Transverse colon (tissue), 4 donors: ENCODE measurements at places on chromosomes 2 and 18. TPM values are rescaled to one million over a fixed set of nuclear protein-coding genes. Genes with fewer than 3 reads are reported as not detected.
A peak's percentile ranks its signal among the peaks of the same experiment; 100 is the strongest.

DNA sequence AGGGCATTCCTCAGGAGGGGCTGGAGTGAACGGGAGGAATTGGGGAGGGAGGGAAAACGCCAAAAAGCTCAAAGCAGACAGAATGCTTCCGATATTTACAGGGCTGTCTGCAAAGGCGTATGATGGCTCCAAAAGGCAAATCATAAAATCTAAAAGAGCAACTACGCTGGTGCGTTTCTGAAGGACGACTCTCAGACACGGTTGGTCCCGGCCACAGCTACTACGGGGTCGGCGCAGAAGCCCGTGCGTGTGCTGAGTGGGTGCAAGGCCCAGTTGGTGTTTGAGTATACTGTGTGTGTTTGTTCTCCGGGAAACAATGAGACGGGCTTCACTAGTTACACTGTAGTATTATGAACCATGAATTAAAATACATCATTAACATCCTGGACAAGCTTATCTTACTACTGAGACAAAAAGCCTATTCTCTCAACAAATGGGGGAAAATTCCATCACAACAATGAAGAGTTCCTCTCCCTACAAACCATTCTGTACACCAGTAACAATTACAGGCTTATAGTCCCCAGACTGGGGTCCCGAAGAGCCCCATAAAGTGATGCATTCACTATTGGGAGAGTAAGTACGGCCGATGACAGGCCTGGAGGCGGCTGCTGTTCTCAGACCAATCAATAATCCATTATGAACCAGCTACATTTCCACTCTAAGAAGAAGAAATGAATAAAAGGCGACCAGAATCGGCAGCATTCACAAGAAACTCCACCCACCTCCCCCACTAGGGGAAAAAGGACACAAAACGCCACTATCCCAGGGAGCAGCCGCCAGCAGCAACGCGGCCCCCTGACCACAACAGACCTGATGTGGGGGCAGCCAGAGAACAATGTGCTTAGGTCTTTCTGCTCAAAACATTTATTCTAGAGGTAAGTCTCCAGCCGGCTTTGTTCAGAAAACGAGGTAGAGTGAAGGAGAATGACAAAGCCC, 43.4 kb downstream of the ZNF516 start:
- peak overlapping the region; percentile 78 for H3K27ac ChIP-seq
- no peak for DNase-seq
- H3K36me3 ChIP-seq, result no peaks in the 10 kb centered on the region
- H3K4me1 ChIP-seq, result peaks cover 28% of the 10 kb centered on the region

- H3K27ac ChIP-seq, result peak overlapping the region; percentile 59
- peaks cover 15% of the 10 kb centered on the region for H3K4me1 ChIP-seq
- H3K27me3 ChIP-seq, result no peaks in the 10 kb centered on the region
- H3K36me3 ChIP-seq, result peaks cover 17% of the 10 kb centered on the region
- no peak overlapping the region for H3K4me3 ChIP-seq
- no peak for DNase-seq
These were observed 69.4 kb downstream of the EMILIN2 start for GRCh38 chr18:2916184-2916583.

- H3K27me3 ChIP-seq, result no peaks in the 10 kb centered on the region
- peak overlapping the region; percentile 56 for H3K27ac ChIP-seq
- no peaks in the 10 kb centered on the region for H3K36me3 ChIP-seq
These were observed 69.6 kb upstream of the CD28 start for GRCh38 chr2:203636588-203637470.

DNA sequence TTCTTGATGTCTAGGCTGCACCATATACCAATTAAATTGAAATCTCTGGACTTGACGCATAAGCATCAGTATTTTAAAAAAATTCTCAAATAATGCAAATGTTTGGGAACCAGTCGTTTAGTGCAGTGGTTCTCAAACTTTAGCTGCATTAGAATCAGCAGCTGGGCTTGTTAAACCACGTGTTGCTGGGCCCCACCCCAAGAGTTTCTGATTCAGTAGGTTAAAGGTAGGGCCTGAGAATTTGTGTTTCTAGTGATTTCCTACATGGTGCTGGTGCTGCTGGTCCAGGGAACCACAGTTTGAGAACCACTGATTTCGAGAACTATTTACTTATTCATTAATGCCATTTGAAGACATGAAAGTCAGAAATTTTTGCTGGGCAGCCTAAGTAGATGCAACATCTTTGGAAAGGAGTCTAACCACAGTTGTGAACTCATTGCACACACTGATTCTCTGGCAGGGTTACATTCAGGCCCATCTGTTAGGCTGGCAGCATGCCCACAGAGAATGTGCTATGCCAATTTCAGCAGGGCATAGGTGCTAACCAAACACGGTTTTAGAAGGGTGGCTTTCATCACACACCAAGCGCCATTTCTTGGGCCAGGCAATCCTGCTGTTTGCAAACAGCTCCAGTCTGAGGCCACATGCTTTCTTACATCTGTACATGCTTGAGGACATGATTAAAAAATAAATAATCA, 26.4 kb upstream of the ATP5MC3 start:
- H3K36me3 ChIP-seq, result no peaks in the 10 kb centered on the region
- no peak overlapping the region for H3K27ac ChIP-seq
- H3K4me3 ChIP-seq, result no peak overlapping the region
- H3K27me3 ChIP-seq, result no peaks in the 10 kb centered on the region

- DNase-seq, result no peak
- peaks cover 16% of the 10 kb centered on the region for H3K4me1 ChIP-seq
These were observed 814 bp downstream of the FKBP7 start for GRCh38 chr2:178477443-178478129.

GRCh38 chr18:48621240-48621639, 82.4 kb downstream of the CTIF start:
- H3K27ac ChIP-seq, result no peak overlapping the region
- no peaks in the 10 kb centered on the region for H3K4me1 ChIP-seq
- H3K27me3 ChIP-seq, result no peaks in the 10 kb centered on the region

DNA sequence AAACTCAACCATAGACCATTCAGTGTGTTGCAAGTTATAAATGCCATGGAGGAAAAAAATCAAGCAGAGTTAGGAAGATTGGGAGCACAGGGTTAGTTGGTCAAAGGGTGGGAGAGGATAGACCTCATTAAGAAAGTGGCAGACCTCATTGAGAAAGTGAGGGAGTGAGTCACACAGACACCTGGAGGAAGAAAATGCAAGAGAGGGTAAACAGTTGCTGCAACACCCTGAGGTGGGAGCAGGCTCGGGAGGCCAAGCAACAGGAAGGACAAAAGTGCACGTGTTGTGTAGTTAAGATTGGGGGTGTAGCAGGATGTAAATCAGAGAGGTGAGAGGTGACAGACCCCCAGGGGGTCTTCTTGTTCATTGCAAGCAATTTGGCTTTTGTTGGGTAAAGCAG, 6.4 kb downstream of the IL1RL1 start:
- H3K4me3 ChIP-seq, result no peak overlapping the region
- H3K27me3 ChIP-seq, result no peaks in the 10 kb centered on the region
- no peak overlapping the region for H3K27ac ChIP-seq
- DNase-seq, result no peak
- no peaks in the 10 kb centered on the region for H3K4me1 ChIP-seq
- H3K36me3 ChIP-seq, result no peaks in the 10 kb centered on the region

DNA sequence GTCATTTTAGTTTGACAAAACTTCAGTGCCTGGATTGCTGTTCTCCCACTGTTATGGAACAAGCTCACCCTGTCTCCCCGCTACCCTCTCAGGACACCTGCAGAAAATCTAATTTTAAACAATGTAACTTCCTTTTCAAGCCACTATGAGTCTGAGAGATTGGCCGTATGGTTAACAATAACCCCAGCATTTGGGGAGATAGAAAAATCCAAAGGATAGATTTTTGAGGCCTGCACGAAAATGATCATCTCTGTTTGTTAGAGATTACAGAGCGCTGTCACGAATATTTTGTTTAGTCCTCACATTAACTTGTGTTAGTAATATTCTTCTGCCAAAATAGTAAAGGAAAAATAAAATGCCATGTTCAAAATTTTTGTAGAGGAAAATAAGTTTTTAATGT, 24.7 kb downstream of the CAB39 start:
- no peaks in the 10 kb centered on the region for H3K27me3 ChIP-seq
- no peaks in the 10 kb centered on the region for H3K36me3 ChIP-seq

DNA sequence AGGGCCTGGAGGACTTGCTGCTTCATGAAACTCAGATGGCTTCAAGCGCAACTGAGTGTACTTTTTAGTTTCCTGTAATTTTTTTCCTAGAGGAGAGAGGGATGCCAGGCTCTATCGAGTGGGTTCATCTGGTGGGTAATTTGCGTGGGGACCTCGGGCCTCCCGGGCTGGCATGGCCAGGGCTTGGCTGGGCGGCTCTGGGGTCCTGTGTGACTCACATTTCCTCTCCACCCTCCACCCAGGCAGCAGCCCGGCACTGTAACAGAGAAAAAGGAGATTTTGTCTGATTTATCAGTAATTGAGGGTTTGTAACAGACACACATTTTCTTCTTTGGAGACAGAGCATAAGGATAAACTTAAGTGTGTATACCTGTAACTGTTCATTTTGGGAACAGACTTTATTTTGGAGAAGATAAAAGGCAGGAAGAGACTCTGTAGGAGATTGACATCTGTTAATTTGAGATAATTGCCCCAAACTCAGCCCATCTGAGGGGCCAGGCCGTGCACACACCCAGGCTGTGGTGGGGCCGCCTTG, 64.3 kb downstream of the NFATC1 start:
- H3K27ac ChIP-seq, result no peak overlapping the region
- peaks cover 9% of the 10 kb centered on the region for H3K4me1 ChIP-seq
- no peaks in the 10 kb centered on the region for H3K36me3 ChIP-seq

DNA sequence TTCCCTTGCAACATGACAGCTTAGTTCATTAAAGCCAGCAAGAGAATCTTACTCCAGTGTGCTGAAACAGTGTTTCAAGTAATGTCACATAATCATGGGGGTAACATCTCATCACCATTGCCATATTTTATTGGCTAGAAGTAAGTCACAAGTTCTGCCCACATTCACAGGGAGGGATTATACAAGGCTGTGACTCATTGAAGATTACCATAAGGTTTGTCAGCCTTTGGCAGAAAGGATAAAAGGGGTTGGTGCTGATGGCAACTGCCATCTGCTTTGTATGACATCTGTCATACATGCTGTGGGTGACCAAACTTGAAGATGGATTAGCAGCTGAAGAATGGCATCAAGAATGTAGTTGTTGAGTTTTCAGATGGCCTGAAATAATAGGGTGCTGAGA, 61.2 kb downstream of the KCNE4 start:
- no peak overlapping the region for H3K27ac ChIP-seq
- H3K4me1 ChIP-seq, result no peaks in the 10 kb centered on the region
- no peak overlapping the region for H3K4me3 ChIP-seq

GRCh38 chr2:177328056-177328455, 63.5 kb upstream of the NFE2L2 start:
- peaks cover 19% of the 10 kb centered on the region for H3K4me1 ChIP-seq
- H3K27ac ChIP-seq, result no peak overlapping the region
- no peak overlapping the region for H3K4me3 ChIP-seq
- DNase-seq, result no peak
- no peaks in the 10 kb centered on the region for H3K27me3 ChIP-seq

DNA sequence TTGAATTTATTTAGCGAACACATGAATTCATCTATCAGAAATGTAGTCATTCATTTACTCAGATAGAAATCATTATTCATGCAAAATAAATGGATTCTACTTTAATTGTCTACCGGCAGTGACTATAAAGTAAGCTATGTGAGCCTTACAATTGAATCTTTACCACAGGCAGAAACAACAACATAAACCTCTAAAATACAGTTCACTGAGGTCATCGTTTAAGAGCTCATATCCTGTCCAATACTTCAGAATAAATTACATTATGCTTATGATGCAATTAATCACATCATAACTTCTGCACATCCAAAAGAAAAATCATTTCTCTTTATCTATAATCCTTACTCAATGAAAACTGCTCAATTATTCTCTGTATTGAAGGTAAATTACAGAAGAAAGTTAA, 244.7 kb downstream of the HNMT start:
- DNase-seq, result no peak
- no peaks in the 10 kb centered on the region for H3K4me1 ChIP-seq
- H3K27ac ChIP-seq, result no peak overlapping the region

DNA sequence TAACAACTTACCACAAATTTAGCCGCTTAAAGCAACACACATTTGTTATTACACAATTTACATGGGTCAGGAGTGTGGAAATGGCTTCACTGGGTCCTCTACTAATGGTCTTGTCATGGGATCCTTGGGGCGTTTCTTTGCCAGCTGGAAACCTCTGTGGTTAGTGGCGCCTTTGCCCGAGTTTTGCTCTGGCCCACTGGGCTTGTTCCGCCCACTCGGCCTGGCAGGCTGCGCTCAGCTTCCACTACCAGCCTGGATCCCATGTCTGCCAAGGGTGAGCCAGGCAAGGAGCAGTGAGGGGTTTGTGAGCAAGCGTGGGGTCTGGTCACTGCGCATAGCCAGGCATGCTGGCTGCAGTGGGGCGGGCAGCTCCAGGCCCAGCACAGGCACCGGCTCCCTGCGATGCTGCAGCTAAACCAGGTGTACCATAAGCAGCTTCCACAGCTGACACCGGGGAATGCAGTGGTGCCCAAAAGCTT, 16.2 kb upstream of the MBD2 start:
- no peaks in the 10 kb centered on the region for H3K36me3 ChIP-seq
- H3K4me3 ChIP-seq, result no peak overlapping the region
- H3K27ac ChIP-seq, result no peak overlapping the region
- no peaks in the 10 kb centered on the region for H3K27me3 ChIP-seq
- no peak for DNase-seq
- no peaks in the 10 kb centered on the region for H3K4me1 ChIP-seq

- DNase-seq, result no peak
- peaks cover 20% of the 10 kb centered on the region for H3K4me1 ChIP-seq
- H3K27me3 ChIP-seq, result no peaks in the 10 kb centered on the region
- peak overlapping the region; percentile 97 for H3K4me3 ChIP-seq
- peak overlapping the region; percentile 91 for H3K27ac ChIP-seq
These were observed 754 bp downstream of the ATG16L1 start for GRCh38 chr2:233252227-233252626.

GRCh38 chr2:58701688-58702301, 460.7 kb upstream of the FANCL start:
- no peaks in the 10 kb centered on the region for H3K27me3 ChIP-seq
- DNase-seq, result no peak
- no peaks in the 10 kb centered on the region for H3K4me1 ChIP-seq
- H3K27ac ChIP-seq, result no peak overlapping the region
- no peaks in the 10 kb centered on the region for H3K36me3 ChIP-seq
- no peak overlapping the region for H3K4me3 ChIP-seq

DNA sequence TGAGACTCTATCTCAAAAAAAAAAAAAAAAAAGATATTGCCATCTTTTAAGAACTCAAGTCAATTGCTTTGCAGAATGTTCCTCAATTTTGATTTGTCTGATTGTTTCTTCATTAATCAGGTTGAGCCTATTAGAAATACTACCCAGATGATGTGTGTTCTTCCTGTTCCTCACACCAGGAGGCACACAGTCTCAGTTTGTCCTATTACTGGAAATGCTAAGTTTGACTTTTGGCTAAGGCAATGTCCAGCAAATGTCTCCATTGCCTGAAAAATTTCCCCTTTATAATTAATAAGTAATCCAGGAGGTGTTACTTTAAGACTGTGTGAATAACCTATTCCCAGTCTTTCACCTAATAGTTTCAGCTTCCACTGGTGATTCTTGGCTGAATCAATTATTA, 28.4 kb downstream of the BOLA3 start:
- H3K4me3 ChIP-seq, result no peak overlapping the region
- no peaks in the 10 kb centered on the region for H3K36me3 ChIP-seq
- DNase-seq, result no peak
- H3K4me1 ChIP-seq, result peaks cover 5% of the 10 kb centered on the region

DPP10 gene
- total RNA-seq, result 7.5 TPM

FSHR gene
- total RNA-seq, result not detected

ME2 gene
- total RNA-seq, result 28.8 TPM

UCN gene
- 10.8 TPM for total RNA-seq

MC5R gene
- total RNA-seq, result not detected

STK11IP gene
- total RNA-seq, result 117 TPM

PIEZO2 gene
- 4.9 TPM for total RNA-seq

CD8B2 gene
- not detected for total RNA-seq

RAPH1 gene
- total RNA-seq, result 36.0 TPM

TXNDC2 gene
- total RNA-seq, result 0.27 TPM
